NCI-H1417 (cell line): ENCODE measurements at places on chromosomes 1 and 21.

GRCh38 chr1:65442442-65442841, 22.0 kb downstream of the LEPR start:
- no peak for DNase-seq

- no peak for DNase-seq
Observed at GRCh38 chr1:165858967-165859845, 31.8 kb downstream of the UCK2 start.

DNA sequence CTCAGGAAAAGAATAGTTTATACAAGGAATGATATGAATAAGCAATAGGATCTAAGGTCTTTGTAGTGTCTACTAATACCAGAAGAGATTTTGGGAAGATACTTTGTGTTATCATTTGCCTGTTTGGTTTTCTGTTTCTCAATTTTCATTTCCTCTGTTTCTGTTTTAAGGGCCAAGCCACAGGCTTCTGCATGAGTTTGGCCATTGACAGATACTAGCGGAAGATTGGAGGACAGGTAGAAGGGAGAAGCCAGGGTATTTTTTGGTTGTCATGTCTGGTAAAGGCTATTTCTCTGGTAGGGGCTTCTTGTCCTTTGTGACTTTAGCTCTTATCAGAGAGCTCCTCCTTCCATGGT, 51.4 kb downstream of the HS2ST1 start:
- DNase-seq: no peak

GRCh38 chr1:216902669-216903381, 179.6 kb upstream of the ESRRG start:
- peak; percentile 10 for DNase-seq

- DNase-seq: no peak
Observed at GRCh38 chr21:21084179-21084578, 86.0 kb downstream of the NCAM2 start.

DNA sequence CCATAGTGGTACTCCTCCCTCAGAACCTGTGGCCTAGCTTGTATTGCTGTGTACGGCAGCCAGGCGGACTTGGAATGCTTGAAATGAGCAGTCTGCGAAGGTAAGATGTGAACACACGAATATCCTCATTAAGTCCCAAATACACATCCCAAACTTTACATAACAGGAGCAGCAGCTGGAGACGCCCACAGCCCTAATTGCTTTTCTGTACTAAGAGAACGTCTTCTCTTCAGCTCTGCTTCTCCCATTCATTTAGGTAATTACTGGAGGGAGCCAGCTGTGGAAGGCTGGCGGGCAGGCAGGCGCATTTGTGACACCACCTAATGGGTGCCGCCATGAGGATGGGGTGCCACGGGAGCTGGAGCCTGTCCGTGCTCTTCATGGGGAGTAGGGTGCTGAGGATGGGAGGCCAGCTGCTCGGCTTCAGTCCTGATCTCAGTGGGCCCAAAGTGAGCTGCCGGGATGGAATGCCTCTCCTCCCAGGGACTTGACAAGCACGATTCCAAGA, 66.6 kb upstream of the POU3F1 start:
- DNase-seq: no peak

DNA sequence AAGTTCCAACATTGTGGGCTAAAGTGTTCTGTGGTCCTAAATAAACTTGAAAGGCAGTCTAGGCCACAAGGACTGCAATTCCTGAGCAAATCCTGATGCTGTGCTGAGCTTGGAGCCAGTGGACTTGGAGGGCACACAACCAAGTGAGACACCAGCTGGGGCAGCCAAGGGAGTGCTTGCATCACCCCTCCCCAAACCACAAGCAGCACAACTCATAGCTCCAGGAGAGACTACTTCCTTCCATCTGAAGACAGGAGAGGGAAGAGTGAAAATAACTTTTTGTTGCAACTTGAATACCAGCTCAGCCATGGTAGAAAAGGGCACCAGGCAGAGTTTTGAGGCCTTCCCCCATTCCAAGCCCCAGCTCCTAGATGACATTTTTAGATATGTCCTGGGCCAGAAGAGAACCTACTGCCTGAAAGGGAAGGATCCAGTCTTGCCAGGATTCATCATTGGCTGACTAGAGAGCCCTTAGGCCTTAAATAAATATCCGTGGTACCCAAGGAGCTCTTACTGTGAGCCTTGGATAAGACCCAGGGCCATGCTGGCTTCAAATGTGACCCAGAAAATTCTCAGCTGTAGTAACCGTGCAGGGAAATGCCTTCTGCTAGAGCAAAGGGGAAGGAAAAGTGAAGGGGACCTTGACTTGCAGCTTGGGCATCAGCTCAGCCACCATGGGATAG, 35.4 kb upstream of the LRRC8B start:
- no peak for DNase-seq
